ENCODE measurements at places on chromosomes 16 and 17. TPM values are rescaled to one million over a fixed set of nuclear protein-coding genes. Genes with fewer than 3 reads are reported as not detected.

KRTAP1-3 gene
- total RNA-seq: not detected

CA7 gene
- total RNA-seq: not detected

NPIPB6 gene
- total RNA-seq: not detected

TPSG1 gene
- not detected for total RNA-seq

HS3ST3A1 gene
- 5.6 TPM for total RNA-seq

TBC1D3G gene
- total RNA-seq: not detected

NPIPA7 gene
- 3.6 TPM for total RNA-seq

CHD9NB gene
- total RNA-seq: 0.33 TPM

- peak; percentile 60 for DNase-seq
Observed at GRCh38 chr17:43169561-43170139, 1.4 kb upstream of the NBR1 start.

DNA sequence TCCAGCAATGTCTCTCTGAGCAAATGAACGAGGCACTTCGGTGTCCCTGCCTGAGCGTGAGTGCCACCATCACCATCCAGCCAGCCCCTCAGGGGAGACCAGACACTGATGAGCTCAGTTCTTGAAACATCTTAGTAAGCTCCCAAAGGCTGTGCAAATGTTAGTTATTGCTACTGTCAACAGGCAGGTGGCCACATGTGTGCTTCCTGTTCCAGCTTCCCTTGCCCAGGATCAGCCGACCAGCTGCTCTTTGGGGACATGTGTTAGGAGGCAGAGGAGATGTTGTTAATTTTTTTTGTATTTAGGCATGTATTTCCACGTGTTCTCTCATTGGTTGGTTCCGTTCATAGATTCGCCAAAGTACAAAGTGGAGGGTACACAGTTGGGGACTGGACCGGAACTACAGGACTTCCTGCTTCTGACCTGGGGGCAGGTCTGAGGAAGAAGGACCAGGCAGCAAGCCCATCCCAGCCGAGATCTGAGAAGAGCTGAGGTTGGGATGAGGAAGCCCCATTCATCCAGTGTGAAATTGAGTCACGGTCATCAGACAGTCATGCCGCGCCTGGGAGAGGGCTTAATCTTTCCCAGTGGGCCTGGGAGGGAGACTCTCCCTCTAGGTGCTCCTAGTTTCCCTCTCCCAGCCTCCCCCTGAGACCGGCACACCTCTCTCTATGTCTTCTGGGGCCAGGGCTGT, 3.8 kb downstream of the TTYH2 start:
- DNase-seq: no peak

GRCh38 chr17:30808785-30809286, 15.7 kb downstream of the CRLF3 start:
- no peak for DNase-seq

- DNase-seq: no peak
Observed at GRCh38 chr17:32015245-32016013, 8.2 kb downstream of the LRRC37B start.

GRCh38 chr17:31390748-31391495, 553 bp upstream of the RAB11FIP4 start:
- peak; percentile 55 for DNase-seq

DNA sequence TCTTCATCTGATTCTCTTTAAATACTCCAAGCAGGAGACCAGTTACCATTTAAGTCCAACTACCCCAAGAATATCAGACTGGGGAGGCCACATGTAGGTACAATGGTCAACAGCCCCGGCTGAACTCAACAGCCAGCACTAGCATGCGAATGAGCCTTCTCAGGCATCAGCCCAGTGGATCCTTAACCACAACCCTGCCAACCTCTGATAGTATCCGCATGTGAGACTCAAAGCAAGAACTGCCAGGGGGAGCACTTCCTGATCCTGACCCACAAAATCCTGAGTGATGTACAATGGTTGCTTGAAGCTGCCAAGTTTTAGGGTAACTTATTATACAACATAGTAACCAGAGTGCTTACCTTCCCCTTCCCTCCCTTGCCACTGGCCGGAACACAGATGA, 4.0 kb downstream of the PYY start:
- DNase-seq: no peak

GRCh38 chr16:86198206-86199118, 299.5 kb downstream of the IRF8 start:
- DNase-seq: no peak

DNA sequence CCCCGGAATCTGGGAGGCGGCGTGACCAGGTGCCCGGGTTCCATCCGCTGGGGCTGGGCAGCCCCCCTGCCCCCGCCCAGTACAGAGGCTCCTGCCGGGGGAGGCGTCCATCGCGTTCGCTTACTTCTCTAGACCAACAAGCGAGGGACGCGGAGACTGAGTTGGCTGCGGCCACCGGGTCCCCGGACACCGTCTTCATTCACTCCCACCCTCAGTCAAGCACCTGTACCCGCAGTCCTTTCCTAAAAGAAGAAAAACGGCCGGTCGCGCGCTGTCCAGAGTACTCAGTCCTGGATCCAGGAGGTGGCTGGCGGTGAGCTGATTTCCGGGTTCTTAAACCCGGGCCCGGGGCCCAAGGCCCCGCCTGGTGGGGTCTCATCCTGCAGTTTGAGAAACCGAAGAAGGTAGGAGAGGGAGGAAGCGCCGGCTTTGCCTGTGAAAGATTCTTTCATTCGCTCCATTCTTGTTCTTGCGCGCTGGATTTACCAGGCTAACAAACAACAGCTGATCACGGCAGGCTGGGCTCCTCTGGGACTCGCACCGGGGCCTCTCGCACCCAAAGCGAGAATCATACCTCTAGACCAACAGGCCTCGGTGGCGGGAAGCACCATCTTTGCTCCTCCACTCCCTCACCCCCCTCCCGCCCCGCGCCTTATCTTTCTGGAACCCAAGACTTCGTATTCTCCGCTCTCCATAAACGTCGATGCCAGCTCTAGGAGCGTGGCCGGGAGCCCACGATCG, 17.4 kb upstream of the OR1F1 start:
- no peak for DNase-seq

DNA sequence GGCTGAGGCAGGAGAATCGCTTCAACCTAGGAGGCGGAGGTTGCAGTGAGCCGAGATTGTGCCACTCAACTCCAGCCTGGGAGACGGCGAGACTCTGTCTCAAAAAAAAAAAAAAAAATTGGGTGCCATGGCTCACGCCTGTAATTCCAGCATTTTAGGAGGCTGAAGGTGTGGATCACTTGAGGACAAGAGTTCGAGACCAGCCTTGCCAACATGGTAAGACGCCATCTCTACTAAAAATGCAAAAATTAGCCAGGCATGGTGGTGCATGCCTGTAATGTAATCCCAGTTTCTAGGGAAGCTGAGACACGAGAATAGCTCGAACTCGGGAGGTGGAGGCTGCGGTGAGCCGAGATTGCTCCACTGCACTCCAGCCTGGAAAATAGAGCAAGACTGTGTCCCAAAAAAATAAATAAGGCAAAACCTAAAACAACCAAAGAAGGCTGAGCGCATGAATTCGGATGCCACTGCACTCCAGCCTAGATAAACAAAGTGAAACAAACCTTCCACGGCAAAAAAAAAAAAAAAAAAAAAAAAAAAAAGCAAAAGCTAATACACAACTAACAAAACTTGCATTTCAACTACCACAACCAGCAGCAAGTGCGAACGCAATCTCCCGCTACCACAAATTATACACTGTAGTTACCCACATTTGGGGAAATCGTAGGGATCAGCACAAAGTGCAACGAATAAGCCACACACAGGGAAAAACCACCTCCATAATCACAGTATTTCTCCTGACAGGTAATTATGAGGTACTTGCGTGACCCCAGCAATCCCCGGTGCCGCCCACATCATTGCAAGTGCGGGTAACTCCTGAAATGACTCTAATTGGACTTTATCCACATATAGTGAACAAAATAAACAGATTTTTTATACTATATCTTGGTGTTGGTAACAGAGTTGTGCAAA, 25.6 kb downstream of the TEX14 start:
- DNase-seq: no peak

- DNase-seq: no peak
Observed at GRCh38 chr17:8149419-8150193, 2.6 kb downstream of the PER1 start.

GRCh38 chr17:60743799-60744198, 66.1 kb downstream of the BCAS3 start:
- no peak for DNase-seq

- DNase-seq: no peak
Observed at GRCh38 chr16:11757671-11758545, 15.3 kb upstream of the TXNDC11 start.

DNA sequence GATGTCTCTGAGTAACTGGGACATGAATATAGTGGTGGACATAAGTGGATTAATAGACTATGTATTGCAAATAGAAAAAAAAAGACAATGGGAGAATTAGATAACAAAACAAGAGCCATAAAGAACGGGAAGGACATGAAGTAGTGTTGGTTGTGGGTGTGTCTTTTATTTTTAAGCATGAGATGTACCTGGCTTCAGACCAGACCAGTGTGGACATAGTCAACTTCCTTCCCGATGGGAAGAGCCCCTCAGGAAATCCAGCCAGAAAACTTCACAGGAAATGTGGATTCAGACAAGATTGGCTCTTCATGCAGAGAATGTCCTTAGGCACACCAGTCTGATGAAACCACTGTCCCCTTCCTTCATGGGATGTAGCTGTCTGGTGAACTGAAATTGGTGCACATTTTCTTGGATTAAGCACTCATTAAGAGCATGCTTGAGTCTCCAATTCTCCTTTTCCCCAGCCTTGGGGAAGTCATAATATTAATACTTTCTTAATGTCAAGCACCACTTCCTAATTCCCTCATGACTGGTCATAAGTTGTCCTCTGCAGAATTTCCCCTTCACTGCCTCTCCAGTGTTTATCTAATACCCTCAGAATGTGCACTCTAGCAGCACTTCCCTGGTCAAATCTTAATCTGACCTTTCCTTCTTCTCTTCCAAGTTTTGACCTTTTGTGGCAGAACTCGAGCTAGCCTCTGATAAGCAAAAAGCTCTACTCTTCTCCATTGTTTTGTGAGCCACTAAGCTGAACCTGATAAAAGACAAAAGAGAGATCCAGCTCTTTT, 350.6 kb upstream of the MAF start:
- no peak for DNase-seq

Data from right atrium auricular region (tissue), 2 donors.